ENCODE measurements at places on chromosomes 12 and 14.

DNA sequence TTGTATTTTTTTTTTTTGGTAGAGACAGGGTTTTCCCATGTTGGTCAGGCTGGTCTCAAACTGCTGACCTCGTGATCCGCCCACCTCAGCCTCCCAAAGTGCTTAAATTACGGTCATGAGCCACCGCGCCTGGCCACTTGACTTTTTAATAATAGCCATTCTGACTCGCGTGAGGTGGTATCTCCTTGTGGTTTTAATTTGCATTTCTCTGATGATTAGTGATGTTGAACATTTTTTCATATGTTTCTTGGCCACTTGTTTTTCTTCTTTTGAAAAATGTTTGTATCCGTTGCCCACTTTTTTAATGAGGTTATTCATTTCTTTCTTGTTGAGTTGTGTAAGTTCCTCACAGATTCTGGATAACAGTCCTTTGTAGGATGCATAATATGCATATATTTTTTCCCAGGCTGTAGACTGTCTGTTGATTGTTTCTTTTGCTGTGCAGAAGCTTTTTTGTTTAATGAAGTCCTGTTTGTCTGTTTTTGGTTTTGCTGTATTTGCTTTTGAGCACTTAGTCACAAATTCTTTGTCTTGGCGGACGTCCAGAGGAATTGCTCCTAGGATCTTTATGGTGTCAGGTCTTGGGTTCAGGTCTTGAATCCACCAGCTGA, 10.3 kb upstream of the PGAM5 start:
- no peak for DNase-seq

DNA sequence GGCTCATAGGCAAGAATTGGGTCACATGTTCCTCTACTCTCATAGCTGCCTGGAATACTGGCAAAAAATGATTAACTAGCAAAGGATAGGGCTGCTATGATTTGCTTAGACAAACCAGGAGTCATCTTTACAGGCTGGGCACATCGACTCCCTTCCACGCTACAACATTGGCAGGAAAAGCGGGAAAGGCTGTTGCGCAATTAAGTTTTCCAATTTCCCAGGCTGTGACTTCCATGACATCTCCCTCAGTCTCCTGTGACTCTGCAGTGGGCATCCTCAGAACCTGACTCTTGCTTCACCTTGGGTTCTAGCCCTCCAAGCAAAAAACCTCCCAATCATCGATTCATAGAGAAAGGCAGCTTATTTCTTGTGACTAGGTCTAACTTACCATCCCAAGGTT, 184.5 kb upstream of the E2F7 start:
- DNase-seq = no peak

GRCh38 chr12:88420457-88420856, 159.8 kb downstream of the KITLG start:
- DNase-seq = no peak

GRCh38 chr14:38207377-38207735, 348 bp upstream of the SSTR1 start:
- DNase-seq = no peak

DNA sequence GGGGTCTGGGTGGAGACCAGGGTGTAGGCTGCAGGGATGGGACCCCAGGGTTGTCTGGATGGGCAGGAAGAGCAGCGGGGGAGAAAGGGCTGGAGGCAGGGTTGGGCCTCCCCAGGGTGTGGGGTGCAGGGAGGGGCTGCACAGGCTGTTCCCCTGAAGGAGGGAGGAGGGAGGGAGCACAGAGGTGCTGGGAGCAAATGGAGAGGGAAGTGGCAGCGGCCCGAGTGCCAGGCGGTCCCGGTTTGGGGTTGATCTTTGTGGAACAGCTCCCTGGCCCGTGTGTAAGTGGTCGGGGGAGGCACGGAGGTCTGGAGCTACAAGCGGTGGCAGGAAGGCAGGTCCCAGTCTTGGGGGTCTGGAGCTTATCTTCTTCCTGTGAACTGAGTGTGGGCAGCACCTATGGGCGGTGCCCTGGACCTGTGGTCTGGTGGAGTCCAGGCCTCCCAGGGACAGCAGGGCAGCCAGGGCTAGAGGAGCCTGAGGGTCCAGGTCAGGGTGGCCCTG, 391.6 kb downstream of the TMEM121 start:
- no peak for DNase-seq

DNA sequence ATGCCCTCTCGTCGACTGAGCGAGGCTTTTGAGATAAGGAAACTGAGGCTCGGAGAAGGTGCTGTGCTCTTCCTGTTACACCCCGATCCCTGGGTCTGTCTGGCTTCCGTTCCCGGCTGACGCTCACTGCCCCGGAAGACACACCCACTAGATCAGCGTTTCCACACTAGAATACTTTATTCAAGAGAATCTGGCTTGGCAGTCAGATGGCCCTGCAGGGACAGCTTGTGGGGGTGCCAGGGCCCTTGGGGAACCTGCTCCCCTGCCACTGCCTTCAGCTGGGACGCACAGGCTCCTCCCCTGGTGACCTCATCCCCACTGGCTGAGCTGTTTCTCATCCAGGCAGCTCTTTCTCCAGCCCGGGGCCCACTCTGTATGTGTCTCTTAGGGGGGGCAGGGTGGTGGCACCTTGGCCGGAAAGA, 13.7 kb downstream of the PGF start:
- peak; percentile 78 for DNase-seq

- no peak for DNase-seq
Observed at GRCh38 chr12:45981075-45981837, 9.1 kb downstream of the SCAF11 start.

Data from CD14-positive monocyte (primary cell).